ENCODE measurements at places on chromosomes 1 and 21. TPM values are rescaled to one million over a fixed set of nuclear protein-coding genes. Genes with fewer than 3 reads are reported as not detected.

Gene SH3D21
- total RNA-seq = 2.8 TPM

Gene ZNF697
- 18.0 TPM for total RNA-seq

Gene TAS1R1
- not detected for total RNA-seq

Gene GPATCH3
- 7.8 TPM for total RNA-seq

Gene PADI2
- total RNA-seq = not detected

Gene ARMH1
- total RNA-seq = not detected

Gene SPRR1A
- not detected for total RNA-seq

Gene C1orf94
- total RNA-seq = not detected

Gene S1PR1
- 225 TPM for total RNA-seq

Gene OR2T4
- not detected for total RNA-seq

Gene ANGPTL3
- not detected for total RNA-seq

Gene ZBTB17
- 30.3 TPM for total RNA-seq

All from thoracic aorta endothelial cell (primary cell).